Renal pelvis (tissue), 12 donors: ENCODE measurements at places on chromosomes 11 and 22. TPM values are rescaled to one million over a fixed set of nuclear protein-coding genes. Genes with fewer than 3 reads are reported as not detected.

LMO1 gene
- polyA plus RNA-seq, result 0.85 TPM

- DNase-seq, result no peak
Observed at GRCh38 chr11:64139049-64139448, 26.9 kb downstream of the MACROD1 start.

DNA sequence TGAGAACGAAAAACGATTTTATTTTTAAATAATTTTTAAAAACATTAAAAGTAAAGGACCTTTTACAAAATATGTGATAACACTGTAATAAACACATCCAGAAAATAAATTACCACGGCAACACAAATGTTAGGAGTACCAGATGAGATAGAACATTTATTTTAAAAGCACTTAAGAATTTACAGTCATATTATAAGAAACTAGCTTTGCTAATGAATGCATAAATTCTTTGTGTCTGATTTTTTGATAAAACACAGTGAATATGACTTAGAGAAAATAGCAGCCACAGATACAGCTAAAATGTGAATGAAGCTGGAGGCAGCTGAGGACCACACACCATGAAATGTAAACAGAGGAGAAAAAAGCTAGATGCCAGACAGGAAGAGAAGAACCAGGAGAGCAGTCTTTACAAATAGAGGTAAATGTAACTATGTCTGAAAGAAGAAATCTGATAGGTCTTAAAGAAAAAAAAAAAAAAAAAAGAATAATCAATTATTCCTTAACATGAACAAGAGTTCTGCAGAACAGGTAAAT, 14.6 kb downstream of the CCDC34 start:
- peak; percentile 22 for DNase-seq

- no peak for DNase-seq
Observed at GRCh38 chr11:36237391-36237790, 51.8 kb downstream of the COMMD9 start.

DNA sequence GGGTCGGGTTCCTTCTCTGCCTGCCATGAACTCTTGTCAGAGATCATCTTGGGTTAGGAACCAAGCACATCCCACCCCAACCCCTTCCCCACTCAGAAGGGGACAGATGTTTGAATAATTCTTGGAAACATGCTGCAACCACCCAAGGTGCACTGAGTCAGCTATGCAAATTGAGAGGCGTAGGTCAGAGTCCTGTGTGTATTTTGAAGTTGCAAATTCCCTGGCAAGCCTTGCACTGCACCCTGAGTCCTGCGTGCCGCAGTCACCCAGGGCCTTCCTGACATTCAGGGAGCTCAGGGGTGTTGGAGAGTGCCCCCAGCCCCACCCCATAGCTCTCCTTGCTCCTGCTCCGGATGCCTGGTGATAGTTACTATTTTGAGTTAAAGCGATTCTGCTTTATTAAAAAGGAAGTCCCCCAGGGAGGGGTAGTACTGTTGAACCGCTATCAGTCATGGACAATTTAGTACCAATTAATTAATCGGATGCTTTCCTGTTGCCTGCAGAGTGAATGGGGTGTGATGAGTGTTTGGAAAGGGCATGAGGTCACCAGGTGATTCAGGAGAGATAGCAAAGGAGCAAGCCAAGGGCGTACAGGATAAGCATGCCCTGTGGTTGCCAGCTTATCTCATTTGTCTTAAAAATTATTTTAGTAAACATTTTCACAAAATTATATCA, 123.7 kb downstream of the GRIK4 start:
- no peak for DNase-seq

DNA sequence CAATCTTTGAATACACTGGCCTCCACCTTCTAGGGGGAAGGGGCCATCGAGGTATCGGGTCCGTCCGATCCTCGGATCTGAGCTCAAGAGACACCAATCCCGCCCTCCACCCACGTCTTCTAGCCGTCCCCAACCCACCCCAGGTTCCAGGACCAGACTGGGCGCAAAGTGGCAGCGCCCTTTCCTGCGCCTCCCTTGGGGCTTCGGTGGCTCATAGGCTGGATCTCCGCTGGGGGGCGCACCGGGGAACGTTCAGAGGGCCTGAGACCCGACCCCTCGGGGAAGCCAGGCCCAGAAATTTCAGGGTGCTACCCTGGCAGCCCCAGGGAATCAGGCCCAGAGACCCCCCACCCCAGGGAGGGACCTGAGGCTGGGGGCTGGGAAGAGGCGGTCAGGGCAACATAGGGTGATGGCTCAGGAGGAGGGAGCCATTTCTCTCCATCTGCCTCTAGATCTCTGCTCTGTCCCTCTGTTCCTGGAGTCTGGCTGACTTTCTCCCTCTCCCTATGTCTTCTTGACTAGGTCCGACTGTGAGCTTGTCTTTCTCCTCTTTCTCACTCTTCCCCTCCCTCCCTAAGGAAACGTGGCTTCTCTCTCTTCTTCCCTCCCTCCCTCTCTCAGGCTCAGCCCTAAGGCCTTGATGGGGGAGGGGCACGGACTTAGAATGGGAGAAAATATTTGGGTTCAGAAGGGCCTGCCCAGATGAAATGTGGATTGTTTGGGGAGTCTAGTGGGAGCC, 1.1 kb downstream of the CREB3L1 start:
- DNase-seq, result no peak

GRCh38 chr22:38078046-38078840, 5.7 kb downstream of the SLC16A8 start:
- DNase-seq, result no peak

DNA sequence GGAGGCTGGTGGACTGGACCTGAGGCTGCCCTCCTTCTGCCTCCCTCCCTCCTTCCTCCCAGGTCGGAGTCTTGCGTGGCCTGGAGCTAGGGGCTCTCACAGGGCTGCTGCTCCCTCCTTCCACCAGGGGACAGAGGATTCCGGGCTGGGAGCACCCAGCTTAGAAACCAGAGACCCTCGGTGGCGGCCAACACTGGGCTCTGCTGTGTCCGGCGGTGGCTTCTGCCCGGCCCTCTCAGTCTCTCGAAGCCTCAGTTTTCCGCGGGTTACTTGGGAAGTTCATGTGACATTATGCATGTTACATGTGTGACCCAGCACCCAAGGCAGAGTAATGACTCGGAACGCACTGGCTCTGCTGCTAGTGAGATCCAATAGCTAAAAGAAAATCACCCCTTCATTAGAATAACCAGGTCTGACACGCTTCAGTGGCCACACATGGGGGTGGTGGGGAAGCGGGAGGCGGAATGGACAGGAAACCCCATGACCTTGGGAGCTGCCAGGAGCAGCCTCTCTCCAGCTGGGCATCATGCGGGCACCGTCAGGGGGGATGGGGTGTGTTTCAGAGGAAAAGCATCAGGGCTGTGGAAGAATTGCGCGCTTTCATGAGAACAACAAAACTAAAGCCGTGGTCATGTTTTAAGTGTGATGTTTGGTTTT, 5.9 kb upstream of the MRGPRG start:
- DNase-seq, result peak; percentile 65

DNA sequence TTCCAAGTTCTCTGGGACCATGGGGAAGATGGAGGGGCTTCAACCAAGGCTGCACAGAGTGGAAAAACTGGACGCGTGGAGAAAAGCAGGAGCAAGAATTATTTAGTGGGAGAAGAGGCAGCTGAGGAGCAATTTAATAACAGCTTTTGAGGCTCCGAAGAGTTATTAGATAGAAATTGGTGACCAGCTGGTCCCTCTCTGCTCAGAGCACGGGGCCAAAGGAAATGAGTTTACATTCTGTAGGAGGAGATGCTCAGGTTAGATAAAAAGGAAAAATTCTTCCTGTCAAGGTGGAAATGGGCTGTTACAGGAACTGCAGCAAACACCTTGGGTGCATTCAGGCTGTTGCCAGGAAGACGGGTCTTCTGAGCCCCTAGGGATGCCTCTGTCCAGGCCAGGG, 47.0 kb upstream of the GALNT18 start:
- no peak for DNase-seq

CAT gene
- polyA plus RNA-seq, result 208 TPM

CD3G gene
- polyA plus RNA-seq, result 0.20 TPM

- no peak for DNase-seq
Observed at GRCh38 chr11:43548916-43549315, 131.6 kb upstream of the HSD17B12 start.

DNA sequence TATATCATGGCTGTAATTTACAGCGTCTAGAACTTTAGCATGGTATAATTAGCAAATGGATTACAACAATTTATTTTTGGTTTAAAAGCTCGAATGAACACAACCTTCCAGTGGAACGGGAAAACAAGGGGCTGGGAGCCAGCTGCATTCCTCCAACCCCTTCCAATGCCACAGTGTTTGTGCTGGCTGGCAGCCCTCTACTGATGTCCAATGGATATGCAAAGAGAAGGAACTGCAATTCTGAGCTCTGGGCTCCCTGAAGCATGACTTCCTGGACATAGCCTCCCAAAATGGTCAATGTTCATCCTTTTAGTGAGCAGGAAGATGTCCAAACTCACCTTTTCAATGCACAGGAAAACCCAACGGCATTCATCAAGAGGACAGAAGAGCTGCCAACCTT, 288.3 kb downstream of the TENM4 start:
- no peak for DNase-seq

PNPLA5 gene
- 0.24 TPM for polyA plus RNA-seq
